Fibroblast of skin of right biceps (primary cell): ENCODE measurements at places on chromosomes 7 and 10.

- DNase-seq, result no peak
These were observed 78.8 kb upstream of the LRRN3 start for GRCh38 chr7:111012149-111012548.

DNA sequence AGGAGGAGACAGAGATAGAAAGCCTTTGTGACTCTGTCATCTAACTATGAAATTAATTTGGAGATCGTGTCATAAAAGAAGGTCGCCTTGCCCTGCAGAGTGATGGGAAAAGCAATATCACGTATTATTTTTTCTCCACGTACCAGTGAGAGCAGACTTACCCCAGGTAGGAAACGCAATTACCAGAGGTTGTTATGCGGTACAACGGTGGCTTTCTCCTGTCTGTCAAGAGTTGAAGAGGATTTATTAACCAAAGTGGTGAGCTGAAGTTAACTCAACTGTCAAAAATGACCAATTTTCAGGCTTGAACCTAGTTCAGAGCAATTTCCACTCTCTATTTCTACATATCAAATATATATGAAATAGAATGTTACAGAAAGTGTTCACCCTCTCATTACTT, 282.6 kb upstream of the PFKP start:
- DNase-seq, result no peak

DNA sequence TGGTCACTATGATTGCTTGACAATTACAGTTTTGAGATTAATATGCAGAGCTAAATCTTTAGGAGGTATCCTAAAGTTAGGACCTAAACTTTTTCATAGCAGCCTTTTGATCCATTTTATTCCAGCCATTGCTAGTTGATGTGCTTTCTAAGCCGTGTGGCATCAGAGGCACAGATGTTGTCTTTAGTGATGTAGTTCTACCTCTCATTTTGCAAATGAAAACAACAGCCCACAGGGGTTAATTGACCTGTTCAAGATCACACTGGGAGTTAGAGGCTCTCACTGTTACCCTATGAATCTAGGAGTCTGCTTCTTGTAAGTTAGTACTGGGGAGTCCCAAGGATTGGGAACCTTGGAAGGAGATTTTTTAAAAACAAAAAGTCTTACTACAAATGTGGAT, 10.6 kb downstream of the AUTS2 start:
- no peak for DNase-seq

GRCh38 chr7:22386206-22386858, 29.4 kb upstream of the RAPGEF5 start:
- no peak for DNase-seq

- DNase-seq, result no peak
These were observed 46.8 kb upstream of the TMEM213 start for GRCh38 chr7:138750901-138751464.

GRCh38 chr7:28739128-28739527, 219.0 kb downstream of the TRIL start:
- DNase-seq, result no peak

GRCh38 chr10:60798031-60798430, 19.8 kb downstream of the CDK1 start:
- DNase-seq, result peak; percentile 26

GRCh38 chr7:105985229-105985628, 22.2 kb downstream of the CDHR3 start:
- no peak for DNase-seq

GRCh38 chr10:132900211-132900756, 42.1 kb downstream of the CFAP46 start:
- no peak for DNase-seq

- DNase-seq, result no peak
These were observed 102.0 kb upstream of the CTBP2 start for GRCh38 chr10:125262409-125262808.

GRCh38 chr10:68938117-68938516, 17.9 kb upstream of the DDX21 start:
- DNase-seq, result peak; percentile 6

GRCh38 chr7:88664630-88665233, 94.8 kb upstream of the ZNF804B start:
- DNase-seq, result peak; percentile 67

DNA sequence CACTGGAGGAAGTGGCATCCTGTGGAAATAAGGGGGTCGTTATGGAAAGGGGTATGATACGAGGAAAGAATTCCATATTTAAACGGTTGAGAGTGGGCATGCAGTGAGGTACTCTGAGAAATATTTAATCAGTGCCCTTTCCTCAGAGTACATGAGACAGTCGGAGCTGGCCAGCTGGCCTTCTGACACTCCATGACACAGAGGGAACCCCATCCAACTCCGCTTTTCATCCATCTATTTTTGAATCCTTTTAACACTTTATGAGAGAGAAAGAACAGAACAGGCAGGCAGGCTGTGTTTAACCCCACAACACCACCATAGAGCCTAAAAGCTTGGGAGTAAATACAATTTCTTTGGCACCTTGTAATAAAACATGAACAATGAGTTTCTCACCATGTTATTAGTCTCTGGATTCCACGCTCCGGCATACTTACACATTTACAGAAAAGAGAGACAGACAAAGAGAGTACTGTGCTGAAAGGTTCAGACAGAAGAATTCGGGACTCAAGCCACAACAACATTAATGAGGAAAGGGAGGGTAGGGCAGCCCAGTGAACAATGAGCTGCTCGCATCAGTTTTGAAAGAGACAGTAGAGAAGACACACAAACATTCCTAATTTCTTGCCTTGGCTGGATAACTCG, 124.2 kb upstream of the PDLIM1 start:
- no peak for DNase-seq

DNA sequence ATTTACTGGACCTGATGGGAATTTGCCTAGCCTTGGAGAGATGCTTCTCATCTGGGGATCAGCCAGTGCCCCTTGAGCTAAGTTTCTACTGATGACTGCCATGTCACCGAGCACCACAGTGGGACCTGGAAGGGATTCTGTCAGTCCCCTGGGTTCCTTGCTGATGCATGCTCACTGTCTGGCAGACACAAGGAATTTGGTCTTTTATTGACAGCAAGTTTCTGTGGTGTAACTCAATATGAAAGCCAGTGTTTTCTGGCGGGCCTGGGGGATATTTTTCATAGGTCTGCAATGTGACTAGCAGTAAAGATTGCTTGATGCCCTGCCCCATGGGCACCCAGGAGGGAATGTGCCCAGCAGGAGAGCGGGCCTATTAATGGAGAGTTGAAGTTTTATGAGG, 30.7 kb downstream of the MAP3K8 start:
- no peak for DNase-seq

DNA sequence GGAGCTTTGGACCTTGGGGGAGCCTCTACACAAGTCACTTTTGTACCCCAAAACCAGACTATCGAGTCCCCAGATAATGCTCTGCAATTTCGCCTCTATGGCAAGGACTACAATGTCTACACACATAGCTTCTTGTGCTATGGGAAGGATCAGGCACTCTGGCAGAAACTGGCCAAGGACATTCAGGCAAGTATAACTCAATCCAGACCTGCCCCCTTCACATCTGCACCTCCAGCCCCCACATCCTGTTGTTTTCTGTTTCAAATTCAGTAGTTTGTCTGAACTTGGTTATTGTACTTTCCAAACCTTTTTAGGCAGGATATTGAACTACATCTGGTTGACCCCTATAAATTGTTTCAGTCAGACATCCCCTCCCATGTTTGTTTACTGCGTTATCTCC, 62.4 kb upstream of the CC2D2B start:
- DNase-seq, result no peak

- DNase-seq, result peak; percentile 83
These were observed 12.1 kb upstream of the TRUB1 start for GRCh38 chr10:114925587-114926586.

- no peak for DNase-seq
These were observed 4.7 kb downstream of the TMEM120A start for GRCh38 chr7:75989500-75990388.

DNA sequence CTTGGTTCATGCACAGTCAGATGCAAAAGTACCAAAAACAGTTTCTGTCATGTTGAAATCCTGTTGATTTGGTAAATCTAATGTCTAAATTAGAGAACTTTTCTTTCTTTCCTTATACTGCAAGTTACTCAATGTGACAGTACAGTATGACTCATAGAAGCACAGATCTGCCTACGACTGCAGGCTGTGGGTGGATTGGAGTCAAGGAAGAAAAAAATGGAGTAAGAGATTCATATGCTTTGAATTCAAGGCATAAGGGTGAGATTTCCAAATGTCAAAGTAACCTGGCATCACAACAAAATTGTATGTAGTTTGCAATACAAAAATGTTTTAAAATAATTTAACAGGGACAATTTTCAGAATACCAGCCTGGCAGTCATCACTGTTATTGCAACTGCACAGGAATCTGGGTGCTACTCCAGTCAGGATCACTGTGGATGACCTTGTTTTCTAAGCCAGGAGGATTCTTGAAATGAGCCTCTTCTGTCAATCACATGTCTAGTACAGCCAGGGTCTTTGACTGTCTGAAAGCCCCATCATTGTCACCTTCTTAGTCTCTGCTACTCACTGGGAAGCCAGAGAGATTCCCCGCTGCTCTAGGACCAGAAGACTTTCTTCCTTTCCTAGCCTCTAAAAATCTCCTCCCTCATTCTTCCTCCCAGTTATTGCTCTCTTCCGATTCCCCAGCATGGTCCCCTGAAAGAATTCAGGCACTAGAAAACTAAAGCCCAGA, 83.6 kb downstream of the CD36 start:
- peak; percentile 88 for DNase-seq

- no peak for DNase-seq
These were observed 21.6 kb upstream of the COL13A1 start for GRCh38 chr10:69780077-69780476.

DNA sequence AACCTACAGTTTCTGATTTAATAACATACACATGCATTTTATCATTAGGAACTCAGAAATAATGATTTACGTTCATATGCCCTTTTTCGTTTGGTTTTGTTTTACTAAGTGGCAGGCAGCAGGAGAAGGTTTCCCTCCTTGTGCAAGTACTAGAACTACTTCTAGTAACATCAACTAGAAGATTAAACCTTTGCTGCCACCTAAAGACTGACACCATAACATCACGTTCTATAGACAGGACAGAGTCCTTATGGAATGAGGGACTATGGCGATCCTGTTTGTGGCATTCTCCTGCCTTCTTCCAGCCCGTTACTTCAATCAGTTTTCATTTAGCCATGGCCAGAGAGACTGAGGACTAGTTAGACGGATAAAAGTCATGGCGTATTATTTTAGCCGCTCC, 53.2 kb downstream of the GAD2 start:
- DNase-seq, result peak; percentile 34

DNA sequence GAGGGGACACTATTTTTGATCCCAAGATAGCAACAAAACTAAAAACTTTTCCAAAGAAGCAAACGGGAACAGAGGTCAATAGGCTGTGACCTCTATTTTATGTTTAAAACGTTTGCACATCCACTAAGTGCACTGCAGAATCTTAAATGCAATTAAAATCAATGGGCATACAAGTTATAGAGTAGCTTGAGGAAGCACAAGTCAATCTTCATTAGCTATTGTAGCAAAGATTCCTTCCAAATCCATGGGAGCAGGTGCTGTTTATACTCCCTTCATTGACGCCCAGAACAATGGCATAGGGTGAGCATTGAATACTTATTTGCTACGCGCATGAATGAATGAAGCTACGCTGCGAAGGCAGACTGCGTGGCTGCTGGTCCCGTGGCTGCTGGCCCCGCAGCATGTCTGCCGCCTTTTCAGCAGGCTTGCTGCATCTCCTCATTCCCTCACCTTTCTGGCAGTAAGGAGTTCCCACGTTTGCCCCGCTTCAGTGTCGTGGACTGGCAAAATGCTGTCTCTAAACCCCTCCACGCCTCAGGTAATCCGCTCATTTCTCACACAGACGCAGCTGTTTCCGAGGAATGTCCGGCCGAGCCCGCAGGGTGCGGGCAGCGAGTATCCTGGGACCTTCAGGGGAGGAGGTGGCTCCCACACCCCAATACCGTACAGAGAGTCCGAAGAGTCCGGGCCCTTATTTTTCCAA, 754 bp upstream of the PHYHIPL start:
- no peak for DNase-seq
